NCI-H446 treated with DMSO at 0.1 percent for 48 hours (cell line): ENCODE measurements at places on chromosomes 2 and 18.

DNA sequence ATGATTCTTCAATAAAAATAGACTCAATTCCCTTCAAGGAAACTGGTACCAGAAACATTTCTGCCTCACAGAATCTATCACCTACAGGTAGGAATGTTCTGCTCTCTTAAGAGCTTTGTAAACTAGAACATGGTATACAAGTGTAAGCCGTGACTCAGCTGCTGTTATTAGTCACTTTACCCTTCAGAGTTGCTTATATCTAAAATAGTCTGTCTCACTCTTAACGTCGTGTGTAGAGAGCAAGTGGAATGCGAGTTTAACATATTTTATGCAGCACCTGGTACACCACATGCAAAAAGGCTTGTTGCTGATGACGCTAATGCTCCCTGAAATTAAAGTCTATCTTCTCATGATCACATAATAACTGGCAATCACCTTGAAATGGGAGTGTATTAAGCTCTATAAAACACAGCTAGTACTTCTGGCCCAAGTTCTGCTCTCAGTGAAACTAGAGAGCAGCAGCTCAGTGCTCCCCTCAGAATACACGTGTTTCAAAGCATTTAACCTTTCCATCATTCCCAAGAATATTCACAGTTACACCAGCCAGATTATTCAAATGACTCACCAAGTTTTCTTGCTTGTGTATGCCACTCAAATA is 420.0 kb downstream of the ZEB2 start:
- no peak for DNase-seq

DNA sequence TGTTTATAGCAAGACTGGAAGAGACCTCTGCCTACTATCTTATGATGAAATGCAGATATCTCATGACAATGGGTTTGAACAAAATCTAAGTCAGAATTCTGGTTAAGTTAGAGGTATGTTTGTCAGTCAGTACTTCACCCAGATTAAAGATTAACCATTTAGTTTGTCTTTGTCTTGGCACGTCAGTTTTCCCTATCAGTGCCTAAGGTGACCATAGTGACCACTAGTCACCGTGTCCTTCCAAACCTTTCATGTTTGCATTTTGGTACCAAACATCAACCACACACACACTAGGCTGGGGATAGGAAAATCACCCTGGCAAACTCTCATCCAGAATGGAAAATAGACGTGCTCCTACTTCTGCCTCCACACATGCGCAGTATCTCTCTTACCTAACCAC is 248.9 kb downstream of the PIEZO2 start:
- no peak for DNase-seq

- DNase-seq, result no peak
Observed at GRCh38 chr2:230412371-230412711, 3.7 kb upstream of the SP100 start.

DNA sequence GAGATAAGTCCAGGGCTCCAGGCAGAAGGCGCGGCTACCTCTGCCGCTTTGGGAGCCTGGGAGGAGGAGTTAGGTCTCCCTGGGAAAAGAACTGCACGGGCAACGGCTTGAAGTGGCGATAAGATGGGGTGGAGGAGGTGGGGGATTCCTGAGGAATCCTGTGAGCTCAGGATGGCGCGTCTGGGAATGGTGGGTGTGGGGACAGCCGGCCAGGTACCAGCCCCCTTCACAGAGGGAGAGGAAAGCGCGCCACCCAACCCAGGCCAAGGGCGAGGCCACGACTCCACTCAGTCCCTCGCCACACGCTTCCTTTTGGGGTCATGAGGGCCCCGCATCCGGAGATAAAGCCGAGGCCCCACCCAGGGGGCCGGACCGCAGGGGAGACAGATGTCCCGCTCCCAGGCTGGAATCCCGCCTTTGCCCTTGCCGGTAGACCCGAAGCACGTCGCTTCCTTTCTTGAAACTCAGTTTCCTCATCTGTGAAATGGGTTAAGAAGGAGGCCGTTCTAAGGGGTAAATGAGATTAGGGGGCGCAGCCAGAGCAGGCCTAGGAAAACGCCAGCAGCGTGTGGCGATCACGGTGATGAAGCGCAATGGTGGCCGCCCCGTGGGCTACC is 1.7 kb upstream of the CTDSP1 start:
- DNase-seq, result no peak

GRCh38 chr18:13604786-13605185 is 121.6 kb downstream of the FAM210A start:
- no peak for DNase-seq

DNA sequence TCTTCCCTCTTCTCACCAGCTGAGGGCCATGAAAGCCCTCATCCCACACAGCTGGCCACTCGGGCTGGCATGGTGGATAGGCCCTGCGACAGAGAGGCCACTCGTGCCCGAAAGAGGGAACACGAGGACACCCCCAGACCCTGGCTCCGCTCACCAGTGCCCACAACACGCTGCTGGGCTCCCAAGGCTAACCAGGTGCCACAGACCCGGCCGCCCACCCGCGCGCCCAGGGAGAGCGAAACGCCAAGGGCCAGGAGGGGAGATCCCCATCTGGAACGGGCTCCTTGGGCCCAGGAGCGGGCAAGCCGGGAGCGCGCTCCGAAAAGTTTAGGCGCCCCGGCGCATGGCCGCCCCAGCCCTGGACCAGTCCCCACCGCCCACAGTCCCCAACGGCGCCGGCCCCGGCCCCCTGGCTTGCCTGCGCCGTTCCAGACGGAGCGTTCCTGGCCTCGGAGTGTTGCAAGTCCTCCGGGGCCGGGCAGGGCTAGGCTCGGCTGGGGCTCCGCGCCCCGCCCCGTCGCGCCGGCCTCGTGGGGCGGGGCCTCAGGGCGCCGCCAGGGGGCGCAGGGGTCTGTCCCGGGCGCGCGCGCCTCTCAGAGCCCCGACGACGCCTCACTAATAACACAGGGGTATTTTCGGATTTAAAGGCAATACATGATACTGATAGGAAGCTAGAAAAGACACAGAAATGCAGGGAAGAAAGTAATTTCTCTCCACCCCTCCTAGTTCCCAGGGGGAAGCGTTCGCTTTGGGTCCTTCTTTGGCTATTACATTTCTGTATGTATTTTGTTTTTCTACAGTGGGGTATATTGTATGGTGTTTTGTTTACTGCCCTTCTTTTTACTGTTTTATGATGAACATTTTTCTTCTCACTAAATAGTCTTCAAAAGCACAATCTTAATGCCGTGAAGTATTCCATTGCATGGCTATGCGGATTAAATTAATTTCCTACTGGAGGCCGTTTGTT is at the start of gene TMBIM1:
TSS of gene TMBIM1 (minus strand) at position 456 of the 967 bp plus-strand sequence. CDS start 10,362 bp downstream, outside the sequence.
- no peak for DNase-seq

DNA sequence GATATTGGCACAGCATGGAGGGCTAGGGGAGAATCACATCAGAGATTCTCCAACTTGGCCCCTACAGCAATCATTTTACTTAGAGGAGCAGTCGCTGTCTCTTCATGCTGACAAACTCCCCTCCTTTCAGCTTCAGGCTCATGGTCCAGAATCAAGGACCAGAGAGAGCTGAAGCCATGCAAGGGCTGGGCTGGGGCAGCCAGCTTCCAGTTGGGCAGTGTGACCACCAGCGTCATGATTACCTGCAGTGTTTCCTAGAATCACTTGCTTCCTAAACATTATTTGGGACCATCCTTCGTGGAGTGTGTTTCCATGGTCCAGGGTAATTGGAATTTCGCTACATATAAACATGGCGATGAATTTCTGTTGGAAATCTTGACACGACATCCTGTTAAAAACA is 54.4 kb downstream of the CAPN13 start:
- DNase-seq, result no peak

GRCh38 chr18:57951999-57952774 is 91.8 kb upstream of the NEDD4L start:
- DNase-seq, result no peak

DNA sequence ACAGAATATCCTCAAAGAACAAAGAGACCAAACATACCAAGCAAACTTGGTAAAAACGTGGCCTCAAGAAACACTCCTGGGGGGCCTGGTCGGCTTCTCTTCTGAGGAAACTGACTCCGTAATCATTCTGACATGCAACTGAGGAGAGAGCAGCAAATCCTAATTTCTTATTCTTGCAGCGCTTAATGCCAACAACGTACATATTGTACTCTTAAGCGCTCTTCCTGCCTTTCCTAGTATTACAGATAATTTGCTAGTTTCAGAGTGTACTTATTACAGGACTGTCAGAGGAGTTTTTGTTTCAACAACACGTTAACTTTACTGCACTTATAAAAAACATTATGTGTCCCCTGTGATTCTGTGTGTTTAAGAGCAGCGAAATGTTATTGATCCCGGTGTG is 64.9 kb downstream of the ZNF521 start:
- DNase-seq, result no peak

- DNase-seq, result no peak
Observed at GRCh38 chr2:39216346-39217191, 27.2 kb downstream of the CDKL4 start.

DNA sequence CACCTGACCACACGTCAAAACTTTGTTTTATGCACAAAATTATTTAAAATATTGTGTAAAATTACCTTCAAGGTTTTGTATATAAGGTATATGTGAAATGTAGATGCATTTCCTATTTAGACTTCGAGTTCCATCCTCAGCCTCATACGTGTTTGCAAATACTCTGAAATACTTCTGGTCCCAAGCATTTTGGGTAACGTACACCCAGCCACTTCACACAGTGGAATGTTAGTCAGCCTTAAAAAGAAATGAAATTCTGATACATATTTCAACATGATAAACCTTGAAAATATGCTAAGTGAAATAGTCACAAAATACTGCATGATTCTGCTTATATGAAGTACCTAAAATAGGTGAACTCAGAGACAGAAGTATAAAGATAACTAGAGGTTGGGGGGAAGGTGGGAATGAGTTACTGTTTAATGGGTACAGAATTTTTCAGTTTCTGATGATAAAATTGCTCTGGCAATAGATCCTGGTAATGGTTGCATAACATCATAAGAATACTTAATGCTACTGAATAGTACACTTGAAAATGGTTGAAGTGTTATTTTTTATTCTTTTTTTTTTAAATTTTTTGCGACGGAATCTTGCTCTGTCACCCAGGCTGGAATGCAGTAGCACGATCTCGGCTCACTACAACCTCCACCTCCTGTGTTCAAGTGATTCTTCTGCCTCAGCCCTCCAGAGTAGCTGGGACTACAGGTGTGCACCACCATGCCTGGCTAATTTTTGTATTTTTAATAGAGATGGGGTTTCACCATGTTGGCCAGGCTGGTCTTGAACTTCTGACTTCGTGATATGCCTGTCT is 24.0 kb downstream of the NOP58 start:
- no peak for DNase-seq

GRCh38 chr2:12514631-12515437 is 201.9 kb upstream of the TRIB2 start:
- DNase-seq, result no peak

GRCh38 chr2:146985753-146986152 is 859.1 kb upstream of the ACVR2A start:
- no peak for DNase-seq

- no peak for DNase-seq
Observed at GRCh38 chr2:189566046-189566445, 14.5 kb downstream of the SLC40A1 start.

DNA sequence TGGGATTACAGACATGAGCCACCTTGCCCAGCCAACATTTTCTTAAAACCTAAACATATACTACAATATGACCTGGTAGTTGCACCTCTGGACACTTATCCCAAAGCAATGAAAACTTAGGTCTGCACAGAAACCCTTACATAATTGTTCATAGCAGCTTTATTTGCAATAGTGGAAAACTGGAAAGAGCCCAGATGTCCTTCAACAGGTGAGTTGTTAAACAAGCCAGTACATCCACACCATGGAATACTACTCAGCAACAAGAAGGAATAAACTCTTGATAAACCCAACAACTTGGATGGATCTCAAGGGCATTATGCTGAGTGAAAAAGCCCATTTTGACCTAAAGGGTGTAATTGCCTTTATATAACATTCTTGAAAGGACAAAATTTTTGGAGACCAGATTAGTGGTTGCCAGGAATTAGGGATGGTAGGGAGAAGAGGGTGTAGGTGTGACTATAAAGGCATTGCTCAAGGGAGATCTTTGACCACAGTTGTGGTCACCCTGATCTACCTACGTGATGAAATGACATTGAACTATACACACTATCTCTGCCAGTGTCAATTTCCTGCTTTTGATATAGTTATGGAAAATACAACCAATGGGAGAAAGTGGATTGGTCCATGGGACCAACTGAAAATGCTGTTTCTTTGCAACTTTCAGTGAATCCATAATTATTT is 11.9 kb upstream of the AMMECR1L start:
- DNase-seq, result no peak

- no peak for DNase-seq
Observed at GRCh38 chr2:53403792-53404413, 363.7 kb upstream of the CHAC2 start.

DNA sequence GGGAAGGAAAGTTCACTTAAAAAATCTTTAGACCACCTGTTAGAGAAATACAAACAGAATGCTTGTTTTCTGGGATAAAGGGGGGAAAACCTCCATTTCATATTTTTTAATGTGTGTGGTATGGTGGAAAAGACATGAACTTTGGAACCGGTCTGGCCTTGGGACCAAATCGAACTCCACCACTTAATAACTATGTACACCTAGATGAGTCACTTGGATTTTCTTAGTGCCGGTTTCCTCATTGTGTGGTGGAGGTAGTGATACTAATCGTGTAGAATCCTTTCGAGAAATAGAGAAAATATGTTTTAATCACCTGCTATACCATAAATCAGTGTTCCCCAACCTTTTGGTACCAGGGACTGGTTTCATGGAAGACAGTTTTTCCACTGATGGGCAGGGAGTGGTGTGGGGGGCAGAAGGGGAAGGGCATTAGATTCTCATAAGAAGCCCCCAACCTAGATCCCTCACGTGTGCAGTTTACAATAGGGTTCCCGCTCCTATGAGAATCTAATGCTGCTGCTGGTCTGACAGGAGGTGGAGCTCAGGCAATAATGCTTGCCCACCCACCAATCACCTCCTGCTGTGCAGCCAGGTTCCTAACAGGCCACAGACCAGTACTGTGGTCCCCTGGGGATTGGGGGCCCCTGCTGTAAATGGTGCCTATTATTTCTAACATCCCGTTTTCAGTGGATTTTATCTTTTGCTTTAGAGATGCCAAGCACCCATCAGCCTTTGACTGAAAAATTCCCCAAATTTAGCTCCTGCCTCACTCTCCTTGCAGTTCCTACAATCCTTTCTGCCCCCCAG is 308.8 kb downstream of the PRKCE start:
- no peak for DNase-seq

DNA sequence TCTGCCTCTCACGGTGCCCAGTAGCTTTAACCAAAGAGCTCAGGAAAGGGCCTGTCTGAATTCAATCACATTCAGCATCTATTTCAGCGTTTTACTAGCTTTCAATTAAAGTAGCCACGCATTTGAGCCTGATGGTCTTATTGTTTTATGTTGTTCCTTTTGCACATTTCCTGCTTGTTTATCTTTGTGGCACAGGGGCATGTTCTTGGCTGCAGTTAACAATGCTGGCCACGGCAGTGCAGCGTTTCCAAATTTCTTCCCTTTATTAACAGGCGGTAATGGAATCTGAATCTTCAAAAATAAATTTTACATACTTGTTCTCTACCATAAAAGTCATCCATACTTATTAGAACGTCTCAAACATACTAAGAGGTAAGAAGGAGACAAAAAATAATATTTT is 46.2 kb downstream of the HPCAL1 start:
- DNase-seq, result no peak
